ENCODE measurements at places on chromosomes 7 and 10.

- no peak for DNase-seq
Observed at GRCh38 chr10:17622061-17622460, 4.9 kb upstream of the HACD1 start.

DNA sequence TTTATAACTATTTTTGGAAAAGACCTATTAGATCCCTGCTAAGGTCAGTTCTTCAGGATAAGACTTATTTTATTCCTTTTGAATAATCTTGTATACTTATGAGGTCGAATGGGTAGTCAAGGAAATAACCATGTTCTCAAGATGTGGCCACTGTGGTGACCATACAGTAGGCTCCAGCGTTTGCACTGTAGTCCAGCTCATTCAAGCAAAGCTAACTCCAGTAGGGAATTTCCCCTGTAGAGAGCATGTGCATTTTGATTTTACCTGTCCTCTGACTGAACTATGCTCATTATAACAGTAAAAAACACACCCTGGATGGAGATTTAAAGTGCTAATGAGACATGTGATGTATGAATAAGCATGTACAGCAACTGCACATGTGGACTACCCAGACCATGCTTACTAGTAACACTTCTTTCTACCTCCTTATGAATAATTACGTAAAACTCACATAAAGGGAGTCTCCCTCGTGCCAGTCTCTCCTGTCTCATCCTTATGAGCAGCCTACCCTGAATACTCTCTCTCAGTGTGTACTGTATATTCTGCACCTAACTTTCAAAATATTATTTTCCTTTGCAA is 32.4 kb upstream of the SEMA3E start:
- DNase-seq = no peak

DNA sequence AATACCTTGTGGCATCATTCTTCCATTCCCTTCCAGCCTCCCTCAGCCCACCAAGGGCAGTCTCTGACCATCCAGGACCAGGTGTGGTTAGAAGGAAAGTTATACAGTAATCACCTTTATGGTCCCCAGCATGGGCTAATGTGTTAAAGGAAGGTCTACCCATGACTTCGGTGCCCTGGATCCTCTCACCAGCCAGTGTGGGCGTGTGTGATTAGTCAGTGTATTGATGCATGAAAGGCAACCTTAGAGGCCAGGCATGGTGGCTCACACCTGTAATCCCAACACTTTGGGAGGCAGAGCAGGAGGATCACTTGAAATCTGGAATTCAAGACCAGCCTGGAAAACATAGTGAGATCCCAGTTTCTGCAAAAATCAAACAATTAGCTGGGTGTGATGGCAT is 88.9 kb downstream of the APBB1IP start:
- DNase-seq = no peak

- DNase-seq = no peak
Observed at GRCh38 chr10:8840356-8840755, 785.9 kb downstream of the GATA3 start.

DNA sequence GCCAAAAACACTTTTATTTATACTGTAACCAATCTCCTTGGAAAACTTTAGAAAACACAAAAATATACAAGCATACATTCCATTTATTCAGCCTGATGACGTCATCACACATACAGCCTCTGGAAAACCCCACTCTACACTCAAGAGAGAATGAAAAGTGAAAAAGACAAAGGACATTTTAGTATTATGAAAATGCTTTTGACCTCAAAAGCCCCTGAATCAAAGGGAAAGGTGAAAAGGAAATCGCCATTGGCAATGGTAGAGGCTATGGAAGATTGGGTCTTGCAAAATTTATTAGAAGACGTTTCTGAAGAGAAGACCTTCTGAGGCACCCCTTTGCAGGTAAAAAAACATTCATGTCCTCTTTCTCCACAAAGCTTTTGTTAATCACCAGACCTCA is 82.9 kb upstream of the STRIP2 start:
- peak; percentile 12 for DNase-seq

GRCh38 chr10:26550774-26551526 is 112.8 kb downstream of the APBB1IP start:
- DNase-seq = no peak

- no peak for DNase-seq
Observed at GRCh38 chr7:130273933-130274255, 7.2 kb downstream of the CPA2 start.

DNA sequence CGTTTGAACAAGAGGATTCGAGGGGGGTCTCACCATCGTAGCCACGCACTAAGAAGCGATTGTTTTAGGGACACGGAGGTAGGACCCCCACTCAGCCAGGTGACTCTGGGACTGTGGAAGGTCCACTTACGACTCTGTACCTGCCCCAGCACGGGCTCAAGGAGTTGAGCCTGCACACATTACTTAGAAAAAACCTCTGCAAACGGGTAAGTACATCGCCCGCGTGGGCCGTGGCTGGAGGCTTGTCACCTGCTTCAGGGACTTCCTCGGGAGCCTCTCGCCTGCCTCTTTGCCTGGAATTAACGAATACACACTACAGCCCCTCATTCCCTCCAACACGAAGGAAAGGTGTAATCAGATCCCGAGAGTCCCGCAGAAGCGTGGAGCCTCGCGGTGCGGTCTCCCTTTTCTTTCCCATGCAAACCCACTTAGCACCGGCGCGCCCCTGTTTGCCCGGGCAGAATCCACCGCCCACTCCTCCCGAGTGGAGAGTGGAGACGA is 826 bp downstream of the PODXL start:
- DNase-seq = no peak

- no peak for DNase-seq
Observed at GRCh38 chr7:83546586-83546985, 102.4 kb downstream of the SEMA3E start.

GRCh38 chr10:118383063-118383689 is 41.1 kb upstream of the FAM204A start:
- DNase-seq = no peak

- DNase-seq = no peak
Observed at GRCh38 chr10:51699145-51699474, 285 bp downstream of the CSTF2T start.

GRCh38 chr7:41912851-41913567 is 210.1 kb upstream of the INHBA start:
- DNase-seq = no peak

DNA sequence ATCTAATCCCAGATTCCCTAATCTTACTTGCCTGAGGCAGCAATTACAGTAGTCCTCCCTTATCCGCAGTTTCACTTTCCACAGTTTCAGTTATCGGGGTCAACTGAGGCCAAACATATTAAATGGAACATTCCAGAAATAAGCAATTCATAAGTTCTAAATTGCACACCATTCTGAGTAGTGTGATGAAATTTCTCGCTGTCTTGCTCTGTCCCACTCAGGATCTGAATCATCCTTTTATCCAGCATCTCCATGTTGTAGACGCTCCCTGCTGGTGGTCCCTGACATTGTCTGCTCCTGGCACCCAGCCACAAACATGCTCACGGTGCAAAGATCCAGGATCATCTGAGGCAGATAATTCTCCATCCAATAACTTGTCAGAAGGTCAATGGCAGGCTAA is 128.7 kb upstream of the CXCL12 start:
- no peak for DNase-seq

DNA sequence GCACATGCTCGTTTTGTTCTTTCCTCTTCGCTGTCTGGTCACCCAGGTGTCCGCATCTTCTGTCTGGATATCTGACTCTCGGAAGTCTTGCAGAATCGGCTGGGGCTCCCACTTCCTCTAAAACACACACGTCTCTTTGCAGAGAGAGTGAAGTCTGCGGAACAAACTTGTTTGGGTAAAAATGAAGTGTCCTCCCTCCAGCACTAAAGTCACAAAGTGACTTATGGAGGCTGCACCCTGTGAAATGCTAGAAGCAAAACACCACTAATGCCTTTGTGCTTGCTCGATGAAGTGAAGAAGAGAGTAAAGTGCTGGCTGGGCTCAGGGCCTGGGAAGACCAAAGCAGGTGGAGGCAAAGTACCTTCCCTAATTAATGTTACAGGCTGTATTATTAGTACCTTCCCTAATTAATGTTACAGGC is 71.4 kb downstream of the FGFR2 start:
- DNase-seq = no peak

DNA sequence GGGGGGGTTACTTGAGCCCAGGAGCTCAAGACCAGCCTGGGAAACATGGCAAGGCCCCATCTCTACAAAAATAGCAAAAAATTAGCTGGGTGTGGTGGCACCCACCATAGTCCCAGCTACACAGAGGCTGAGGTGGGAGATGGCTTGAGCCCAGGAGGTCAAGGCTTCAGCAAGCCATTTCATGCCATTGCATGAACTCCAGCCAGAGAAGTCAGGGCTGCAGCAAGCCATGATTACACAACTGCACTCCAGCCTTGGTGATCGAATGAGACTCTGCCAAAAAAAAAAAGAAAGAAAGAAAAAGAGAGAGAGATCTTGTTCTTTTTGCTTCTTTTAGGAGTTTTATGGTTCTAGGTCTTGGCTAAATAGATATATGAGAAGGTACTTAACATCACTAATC is 200.2 kb upstream of the PHYHIPL start:
- DNase-seq = no peak

DNA sequence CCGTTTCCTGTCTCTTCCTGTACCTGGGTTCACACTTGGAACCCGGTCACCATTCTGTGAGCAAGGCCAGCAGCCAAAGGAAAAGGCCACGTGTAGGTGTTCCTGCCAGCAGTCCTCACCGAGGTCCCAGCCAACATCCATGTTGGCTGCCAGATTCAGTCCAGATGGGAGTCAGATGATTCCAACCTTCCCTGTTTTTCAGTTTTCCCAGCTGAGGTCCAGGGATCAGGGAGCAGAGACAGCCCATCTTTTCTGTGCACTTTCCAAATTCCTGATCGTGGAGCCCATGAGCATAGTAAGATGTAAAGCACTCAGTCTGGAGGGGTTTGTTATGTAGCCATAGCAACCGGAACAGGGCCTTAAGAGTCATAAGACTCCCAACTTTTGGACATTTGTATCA is 3.9 kb upstream of the PVRIG start:
- no peak for DNase-seq

- DNase-seq = no peak
Observed at GRCh38 chr10:131830446-131831130, 70.2 kb upstream of the PPP2R2D start.

DNA sequence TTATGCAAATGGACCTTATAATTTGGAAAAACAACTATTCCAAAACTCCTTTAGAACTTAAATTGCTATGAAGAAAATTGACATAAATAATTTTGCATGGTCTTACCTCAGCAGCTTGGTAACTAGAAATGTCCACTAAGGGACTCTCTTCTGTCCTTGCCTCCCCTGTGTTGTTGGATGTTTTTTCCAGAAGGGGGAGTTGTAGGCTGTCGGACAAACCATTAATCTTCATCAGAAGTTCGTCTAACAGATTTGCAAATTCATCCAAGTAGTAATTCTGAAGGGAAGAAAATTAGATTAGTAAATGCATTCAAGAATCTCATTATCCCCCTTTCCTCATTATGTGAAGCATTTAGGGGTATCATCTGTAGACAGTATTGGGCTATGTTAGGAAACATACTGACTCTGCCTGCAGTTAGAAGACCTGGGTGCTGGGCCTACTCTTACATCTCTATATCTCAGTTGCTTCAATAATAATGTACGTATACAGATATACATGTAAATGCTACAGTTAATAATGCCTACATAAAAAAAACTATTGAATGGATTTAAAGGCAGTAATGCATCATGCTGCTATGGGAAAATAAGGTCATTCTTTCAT is 155.6 kb downstream of the PKD1L1 start:
- no peak for DNase-seq

DNA sequence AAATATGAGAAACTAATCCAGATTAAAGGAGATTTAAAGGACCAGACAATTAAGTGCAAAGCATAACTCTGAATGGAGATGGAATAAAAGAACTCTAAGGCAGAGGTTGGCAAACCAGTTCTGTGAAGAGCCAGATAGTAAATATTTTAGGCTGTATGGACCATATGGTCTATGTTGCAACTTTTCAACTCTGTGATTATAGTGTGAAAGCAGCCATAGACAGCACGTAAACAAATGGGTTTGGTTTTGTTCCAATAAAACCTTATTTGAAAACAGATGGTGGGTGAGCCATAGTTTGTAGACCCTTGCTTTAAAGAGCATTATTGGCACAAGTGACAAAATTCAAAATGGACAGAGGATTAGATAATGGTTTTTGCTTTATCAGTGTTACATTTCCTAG is 884.1 kb downstream of the CCSER2 start:
- DNase-seq = no peak

DNA sequence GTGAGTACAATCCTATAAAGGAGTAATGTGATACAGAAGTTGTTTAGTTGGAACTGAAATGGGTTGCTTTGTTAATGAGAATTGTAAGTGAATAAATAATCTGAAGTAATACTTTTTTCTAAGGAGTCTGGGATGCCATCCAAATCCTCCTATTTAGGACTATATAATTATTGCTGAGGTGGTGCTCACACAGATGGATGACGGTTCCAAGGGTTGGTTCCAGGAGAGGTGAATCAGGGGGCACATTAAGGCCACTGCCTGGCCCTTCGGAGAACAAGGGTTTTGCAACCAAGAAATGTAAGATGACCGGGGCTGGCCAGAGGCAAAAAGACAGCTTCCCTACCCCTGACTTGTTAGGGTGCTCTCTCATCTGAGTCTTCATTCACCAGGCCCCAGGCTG is 352.7 kb downstream of the PHTF2 start:
- DNase-seq = no peak

DNA sequence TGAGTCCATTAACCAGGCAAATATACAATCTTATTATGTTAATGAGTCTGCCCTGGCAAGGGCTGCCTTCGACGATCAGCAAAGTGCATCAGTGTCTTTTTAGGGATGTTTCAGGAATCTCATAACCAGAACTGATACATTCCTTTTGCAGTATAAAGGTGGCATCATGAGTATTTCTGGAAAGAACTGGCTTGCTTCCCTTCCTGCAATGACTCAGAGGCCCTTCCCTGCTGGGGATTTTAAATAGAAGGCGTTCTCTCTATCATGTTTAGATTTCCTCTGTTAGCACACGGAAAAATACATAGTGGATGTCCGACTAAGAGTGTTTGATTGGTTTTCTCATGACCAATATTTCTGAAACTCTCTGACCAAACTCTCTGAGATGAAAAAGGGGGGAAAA is 1.8 kb downstream of the NPS start:
- no peak for DNase-seq

DNA sequence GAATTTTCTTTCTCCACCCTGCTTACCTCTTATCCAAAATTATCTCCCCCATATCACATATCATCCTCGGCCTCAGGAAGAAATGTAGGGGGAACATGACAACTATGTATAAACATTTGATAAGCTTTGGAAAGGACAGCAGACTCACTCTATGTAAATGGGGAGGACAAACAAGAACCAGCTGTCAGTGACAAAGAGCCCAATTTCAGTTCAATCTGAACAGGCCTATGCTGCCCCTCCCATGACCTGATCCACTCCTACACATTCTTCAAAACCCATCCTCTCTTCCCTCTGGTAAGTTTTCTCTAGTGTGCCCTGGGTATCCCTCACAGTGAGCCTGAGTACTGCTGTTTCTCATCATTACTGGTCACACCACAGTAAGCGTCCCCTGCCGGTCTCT is 20.8 kb downstream of the FZD9 start:
- no peak for DNase-seq

DNA sequence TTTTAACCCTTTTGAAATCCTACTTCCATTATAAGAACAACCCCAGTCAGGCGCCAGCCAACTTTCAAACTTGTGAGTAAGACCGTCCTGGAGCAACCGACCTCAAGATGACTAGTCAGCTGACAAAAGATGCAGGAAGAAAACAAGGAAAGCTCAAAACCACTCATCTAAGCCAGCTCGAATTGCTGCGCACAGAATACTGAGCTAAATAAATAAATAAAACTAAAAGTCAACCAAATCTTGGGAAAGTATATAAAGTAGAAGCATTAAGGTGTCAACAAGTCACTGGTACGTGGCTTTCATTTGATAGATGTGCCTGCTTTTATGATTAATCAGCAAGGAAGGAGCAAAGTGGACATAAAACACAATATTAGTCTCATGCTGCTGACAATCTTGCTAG is 1269.8 kb downstream of the XPNPEP1 start:
- no peak for DNase-seq

All from activated CD4-positive, alpha-beta T cell treated with anti-CD3 and anti-CD28 coated beads, Interleukin-2, Interleukin-6, amounts not matched to agents 100 ng/mL and 50 ng/mL, durations not matched to agents 16 hours and 8 hours (primary cell).